Cardiac fibroblast (primary cell): ENCODE measurements at places on chromosomes 13 and 19.

DNA sequence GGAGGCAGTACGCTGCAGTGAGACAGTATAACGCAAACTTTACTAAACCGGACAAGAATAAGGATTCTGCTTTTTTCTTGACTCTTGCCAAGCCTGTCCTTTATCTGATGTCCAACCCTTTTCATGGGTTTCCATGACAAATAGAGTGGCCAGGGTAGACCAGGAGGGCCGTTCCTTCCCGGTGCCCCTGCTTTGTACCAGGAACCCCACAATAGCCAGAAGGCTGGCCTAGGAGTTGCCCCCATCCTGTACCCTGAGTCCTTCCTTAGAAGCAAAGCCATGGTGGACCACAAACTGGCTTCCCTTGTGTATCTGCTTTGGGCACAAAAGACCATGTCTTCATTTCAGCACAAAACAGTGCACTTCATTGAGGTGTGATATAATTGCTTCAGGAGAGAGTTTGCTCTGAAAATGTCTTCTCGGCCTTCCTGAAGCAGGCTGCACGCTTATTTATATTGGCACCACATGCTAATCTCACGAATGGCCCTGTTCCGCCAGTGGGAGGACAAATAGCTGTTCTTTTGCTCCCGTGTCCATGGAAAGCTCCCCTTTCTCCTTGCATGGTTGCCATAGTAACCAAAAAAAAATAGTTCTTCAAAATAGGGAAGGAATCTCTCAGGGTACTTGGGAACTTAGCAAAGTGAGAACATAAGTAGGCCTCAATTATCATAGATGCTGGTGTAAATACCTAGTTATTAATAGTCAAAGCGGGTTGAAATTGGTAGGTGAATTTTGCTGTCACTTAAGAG lies 222.1 kb downstream of the ZIC5 start:
- no peak for DNase-seq

GRCh38 chr13:46126056-46126455 lies 21.2 kb upstream of the CPB2 start:
- DNase-seq: no peak

- no peak for DNase-seq
Measured at GRCh38 chr19:13726323-13726722, 38.0 kb upstream of the MRI1 start.

GRCh38 chr19:37334179-37335071 lies 36.5 kb upstream of the ZNF527 start:
- DNase-seq: peak; percentile 91

- DNase-seq: no peak
Measured at GRCh38 chr13:59728896-59729545, 434.7 kb downstream of the DIAPH3 start.

DNA sequence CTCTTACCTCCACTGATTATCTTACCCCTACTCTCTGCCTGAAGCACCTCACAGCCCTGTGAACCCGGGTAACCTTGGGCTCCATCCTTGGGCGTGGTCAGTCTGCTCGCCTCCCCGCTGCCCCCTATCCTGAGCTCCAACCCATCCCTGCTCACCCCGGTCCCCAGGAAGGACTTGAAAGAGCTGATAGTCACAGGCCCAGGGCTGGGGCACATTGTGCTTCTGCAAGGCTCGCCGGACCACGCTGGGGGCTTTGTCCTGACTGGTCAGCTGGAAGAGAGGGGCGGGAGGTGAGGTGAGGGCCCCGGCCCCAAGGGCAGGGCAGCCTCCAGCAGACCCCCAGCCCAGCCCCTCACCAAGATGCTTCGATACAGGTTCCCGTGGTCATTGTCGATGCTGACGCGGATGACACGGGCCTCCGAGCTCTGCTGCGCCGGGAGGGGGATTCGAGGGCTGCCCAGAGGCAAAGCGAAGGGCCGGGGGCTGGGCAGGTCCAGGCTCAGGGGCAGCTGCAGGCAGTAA lies 13.0 kb upstream of the EPOR start:
- no peak for DNase-seq

DNA sequence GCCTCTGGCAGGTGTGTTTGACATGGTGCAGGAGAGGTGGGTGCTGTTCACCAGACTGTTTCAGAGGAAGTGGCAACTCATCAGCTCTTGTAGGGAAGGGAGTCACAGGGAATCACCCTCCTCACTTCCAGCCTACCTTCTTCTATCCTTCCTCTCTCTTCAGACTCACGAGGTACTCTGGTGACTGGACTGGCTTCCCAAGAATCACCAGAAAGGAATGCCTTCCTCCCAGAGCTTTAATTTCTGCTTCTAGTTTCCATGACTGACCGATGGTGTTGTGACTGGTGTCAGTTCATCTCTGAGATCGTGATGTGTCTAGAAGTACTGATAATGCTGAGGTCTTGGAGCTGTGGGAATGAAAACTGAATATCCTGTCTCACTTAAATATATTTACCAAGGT lies 247.3 kb downstream of the KCTD12 start:
- DNase-seq: peak; percentile 57

DNA sequence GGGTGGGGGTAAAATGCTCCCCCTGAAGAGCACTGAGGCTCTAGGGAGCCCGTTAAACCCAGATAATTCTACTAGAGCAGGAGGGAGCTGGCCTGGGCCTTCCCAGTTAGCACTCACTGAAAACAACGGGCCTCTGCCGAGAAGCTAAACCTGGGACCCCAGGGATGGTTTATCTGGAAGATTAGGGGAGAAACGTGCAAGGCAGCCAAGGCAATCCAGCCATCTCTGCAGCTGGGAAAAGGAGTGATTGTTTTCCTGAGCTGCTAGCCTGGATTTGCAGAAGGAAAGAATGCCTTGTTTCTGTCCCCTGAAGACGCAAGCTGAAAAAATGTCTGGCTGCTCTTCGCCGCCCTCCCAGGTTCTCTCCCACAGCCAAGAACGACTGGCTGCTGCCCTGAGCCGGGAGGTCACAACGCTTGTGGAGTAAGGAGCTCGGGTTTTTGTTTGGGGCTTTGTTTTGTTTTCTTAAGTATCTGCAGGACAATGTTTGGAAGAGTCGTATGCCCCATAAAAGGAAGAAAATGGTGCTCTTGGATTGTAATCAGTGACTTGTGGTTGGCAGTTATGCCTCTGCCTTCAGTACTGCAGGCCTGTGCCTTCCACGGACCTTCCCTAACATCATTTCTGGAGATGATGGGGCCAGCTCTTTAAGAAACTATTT lies 31.5 kb downstream of the COL4A2 start:
- DNase-seq: peak; percentile 96

- DNase-seq: no peak
Measured at GRCh38 chr19:5337708-5338655, 2.6 kb downstream of the PTPRS start.

DNA sequence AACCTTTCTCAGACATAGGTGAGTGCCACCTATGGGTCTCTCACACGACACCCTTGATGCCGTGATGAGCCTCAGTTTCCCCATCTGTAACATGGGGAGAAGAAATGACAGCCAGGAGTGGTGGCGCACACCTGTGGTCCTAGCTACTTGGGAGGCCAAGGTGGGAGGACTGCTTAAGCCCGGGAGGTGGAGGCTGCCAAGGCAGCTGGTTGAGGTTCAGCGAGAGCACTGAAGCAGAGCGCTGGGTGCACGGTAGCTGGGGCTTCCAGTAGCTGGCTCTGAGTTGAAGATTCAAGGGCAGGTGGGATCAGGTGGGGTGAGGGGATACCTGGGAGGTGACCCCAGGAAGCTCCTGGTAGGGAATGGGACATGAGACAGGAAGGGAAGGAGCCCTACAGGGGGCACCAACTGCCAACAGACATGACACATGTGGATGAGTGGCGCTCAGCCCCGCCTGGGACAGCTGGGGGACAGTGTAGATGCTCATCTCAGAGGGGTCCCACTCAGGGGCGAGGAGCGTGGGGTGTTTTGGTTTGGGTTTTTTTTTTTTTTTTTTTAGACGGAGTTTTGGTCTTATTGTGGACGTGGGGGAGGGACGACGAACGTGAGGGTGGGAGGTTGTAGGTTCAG lies 6.5 kb upstream of the SSBP4 start:
- no peak for DNase-seq

- no peak for DNase-seq
Measured at GRCh38 chr13:24035411-24035810, 125.1 kb upstream of the SPATA13 start.

GRCh38 chr13:105543742-105544141 lies 991.7 kb downstream of the EFNB2 start:
- DNase-seq: no peak

DNA sequence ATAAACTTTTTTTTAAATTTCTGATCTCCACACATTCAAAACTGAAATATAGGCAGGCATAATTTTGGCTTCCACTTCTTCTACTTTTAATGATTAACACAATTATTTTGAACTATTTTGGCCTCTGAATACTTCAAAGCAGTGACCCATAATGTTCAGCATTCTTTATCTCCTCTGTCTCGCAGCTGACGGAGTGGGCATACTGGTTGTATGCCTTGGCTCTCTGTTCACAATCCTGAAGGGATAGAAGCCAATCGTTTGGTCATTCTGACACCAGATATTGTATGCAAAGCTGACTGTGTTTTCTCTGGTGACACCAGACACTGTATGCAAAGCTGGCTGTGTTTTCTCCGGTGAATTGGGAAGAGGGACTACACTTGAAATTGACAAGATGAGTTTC lies 833.0 kb downstream of the EFNB2 start:
- no peak for DNase-seq
